ENCODE measurements at places on chromosomes 12 and 14.
A peak's percentile ranks its signal among the peaks of the same experiment; 100 is the strongest.

DNA sequence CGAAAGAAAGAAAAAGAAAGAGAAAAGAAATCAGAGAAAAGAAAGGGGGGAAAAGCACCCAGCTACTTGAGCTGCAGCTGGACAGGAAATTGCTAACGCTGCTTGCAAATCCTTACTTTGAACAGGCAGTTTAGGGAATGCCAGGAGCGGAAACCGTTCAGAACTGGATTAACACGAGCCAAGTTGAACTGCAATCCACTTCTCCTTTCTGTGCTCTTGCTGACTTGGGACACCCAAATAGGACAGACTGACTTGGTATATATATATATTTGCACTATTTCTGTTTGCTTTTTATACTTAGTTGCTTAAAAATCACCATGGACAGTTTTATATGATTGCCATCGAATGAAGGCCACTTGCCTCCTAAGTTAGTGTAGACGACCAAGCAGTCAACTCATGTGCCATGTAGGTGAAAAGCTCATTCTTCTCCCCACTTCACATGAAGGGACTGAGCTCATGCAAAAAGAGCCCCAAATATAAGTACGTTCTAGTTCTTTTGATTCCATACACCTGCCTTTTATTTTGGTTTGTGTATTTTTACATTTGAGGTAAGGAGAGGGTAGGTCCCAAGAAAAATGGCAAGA is 5.5 kb downstream of the DUSP6 start:
- DNase-seq: peak; percentile 74

DNA sequence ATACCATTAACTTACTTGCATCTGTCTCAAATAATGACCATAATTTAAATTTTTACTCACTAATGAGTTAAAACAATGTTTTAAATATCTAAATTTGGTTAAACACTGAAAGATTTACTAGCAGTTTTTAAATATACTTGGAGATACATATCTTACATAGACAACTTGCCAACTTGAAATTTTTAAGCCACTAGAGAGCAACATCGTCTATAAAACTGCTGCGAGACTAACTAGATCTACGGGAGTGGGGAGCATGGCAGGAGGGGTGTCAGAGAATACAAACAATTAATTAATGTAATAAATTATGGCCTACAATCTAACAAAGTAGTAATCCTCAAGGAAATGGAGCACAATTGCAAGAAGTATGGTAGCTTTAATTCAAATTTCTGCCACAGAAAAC is 120.4 kb downstream of the LRRIQ1 start:
- DNase-seq: no peak

DNA sequence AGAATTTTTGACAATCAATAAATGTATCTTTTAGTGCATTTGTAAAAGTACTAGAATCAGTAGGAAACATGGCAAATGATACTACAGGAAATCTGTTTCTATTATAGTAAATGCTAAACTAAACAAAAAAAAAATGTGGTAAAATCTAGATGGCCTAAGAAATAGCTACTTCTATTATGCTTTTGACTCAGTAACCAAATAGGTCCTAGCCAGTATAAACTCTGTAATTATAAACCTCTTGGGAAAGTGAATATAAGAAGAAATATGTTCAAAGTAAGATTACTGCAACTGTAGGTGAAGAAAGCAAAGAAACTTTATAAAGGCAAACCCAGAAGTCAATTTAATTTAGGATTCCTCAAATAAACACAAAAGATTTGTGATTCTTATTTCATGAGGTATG is 581.2 kb downstream of the LRFN5 start:
- DNase-seq: no peak

GRCh38 chr12:93427779-93428564 is 13.8 kb downstream of the UBE2N start:
- no peak for DNase-seq

DNA sequence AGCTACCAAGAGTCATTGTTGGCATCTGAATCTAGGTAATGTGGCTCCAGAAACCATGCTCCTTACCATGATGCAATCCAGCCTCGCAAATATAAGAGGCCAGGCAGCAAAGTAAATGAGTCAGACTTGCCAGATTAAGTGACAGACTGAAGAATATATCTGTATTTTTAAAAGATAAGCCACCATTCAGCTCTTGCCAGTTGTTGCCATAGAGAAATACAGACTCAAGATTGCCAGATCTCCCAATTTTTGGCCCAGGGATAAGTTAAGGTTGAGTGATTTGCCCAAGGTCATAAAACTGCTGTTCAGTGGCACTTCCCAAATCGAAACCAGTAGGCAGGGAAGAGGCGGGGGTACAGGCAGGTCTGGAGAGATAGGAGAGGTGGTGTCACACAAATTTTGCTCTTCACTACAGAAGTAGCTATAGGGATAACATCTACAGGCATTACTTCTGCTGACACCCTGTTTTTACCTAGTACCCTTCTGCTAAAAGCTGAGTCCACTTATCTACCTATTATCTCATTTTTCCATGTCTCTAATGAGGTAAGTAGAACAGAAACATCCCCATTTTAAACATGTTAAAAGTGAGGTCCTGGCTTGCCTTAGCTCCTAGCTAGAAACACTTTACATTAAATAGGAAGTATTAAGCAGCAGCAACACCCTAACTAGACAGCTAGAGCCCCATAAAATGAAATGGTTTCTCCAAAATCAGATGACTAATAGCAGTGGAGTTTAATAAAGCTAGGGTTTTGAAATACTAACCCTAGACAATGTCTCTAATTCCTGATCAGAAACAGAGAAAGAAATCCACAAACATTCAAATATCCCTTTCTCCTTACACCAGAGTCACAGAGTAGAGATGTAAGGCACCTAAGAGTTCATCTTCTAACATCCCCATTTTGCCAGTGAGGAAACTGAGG is 19.5 kb downstream of the DCAF5 start:
- DNase-seq: peak; percentile 22
